NCI-H1930 (cell line): ENCODE measurements at places on chromosomes 5 and 9.

DNA sequence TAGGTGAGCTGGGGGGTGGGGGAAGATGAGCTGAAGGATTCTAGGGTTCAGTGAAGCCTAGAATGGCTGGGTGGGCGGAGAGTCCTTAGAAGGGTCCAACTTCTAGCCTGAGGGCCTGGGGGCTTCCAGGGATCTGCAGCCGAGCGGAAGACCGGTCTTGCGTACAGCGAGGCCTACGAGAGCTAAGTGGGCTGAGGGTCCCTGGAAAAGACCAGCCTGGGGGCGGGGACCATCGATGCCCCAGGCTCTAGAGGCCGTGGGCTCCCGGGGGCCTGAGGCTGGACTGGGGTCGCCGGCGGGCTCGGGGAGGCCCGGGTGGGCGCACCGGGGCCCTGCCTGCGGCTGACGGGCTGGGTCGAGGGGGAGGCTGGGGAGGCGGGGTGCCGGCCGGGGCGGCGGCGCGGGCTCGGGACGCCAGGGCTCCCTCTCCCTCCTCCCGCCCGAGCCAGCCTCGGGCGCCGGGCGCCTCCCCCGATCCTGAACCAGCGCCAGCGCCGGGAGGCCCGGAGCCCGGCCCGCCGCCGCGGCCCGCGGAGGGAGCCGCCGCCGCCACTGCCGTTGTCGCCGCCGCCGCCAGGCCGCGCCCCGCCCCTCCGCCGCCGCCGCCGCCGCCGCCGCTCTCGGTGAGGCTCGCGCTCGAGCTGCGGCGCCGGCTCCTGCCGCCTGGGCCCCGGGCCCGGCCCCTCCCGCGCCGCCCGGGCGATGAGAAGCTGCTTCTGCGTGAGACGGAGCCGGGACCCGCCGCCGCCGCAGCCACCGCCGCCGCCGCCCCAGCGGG lies at the start of gene MVB12B:
Gene MVB12B, plus strand, starts transcription at position 602 of the 778 bp plus-strand sequence. Its CDS starts 101 bp downstream, at position 703.
- peak; percentile 19 for DNase-seq

DNA sequence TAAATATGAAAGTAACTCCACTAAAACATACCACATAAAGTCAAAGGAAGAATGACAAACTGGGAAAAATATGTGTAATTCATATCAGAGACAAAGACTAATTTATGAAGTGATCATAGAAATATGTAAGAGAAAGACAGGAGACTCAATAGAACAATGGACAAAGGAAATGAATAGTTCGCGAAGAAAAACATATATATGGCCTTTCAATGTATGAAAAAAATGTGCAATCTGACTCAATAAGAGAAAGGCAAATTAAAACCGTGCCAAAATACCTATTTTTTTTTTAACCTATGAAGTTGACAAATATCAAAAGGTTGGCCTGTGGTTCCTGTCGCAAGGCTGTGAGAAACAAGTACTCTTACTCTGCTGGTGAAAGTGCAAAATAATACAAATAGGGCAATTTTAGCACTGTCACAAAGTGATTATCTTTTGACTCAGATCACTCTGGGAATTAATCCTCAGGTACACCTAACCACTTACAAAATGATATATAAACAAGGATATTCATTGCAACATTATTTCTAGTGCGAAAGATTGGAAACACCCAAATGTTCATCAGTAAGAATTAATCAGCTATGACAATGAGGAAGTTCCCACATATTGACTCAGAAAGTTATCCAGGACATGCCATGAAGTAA lies 3.7 kb downstream of the C9 start:
- no peak for DNase-seq

- no peak for DNase-seq
Observed at GRCh38 chr5:124877501-124878146, 131.2 kb upstream of the ZNF608 start.

- DNase-seq: no peak
Observed at GRCh38 chr9:94586814-94587213, 6.8 kb downstream of the FBP2 start.

DNA sequence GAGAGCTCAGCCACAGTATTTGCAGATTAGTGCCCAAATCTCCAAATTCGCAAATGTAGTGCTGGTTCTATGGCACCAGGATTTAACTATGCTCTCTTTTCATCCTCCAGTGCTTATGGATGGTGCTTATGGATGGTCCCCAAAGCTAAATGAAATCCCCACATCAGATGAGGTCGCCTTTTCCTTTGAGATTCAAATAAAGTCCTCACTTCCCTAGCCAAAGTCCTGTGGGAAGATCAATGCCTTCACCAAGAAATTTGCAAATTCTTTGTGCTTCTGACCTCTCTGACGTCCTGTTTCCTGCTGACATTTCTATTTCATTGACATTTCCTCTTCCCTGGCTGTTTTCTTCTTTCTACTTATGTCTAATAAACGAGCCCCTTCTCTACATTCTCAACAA lies 1077.0 kb upstream of the C9orf72 start:
- DNase-seq: no peak
